ENCODE measurements at places on chromosomes 6 and 20. TPM values are rescaled to one million over a fixed set of nuclear protein-coding genes. Genes with fewer than 3 reads are reported as not detected.

- H3K4me3 ChIP-seq, result peak overlapping the region; percentile 58
- peak overlapping the region; percentile 99 for H3K27ac ChIP-seq
- H3K27me3 ChIP-seq, result no peaks in the 10 kb centered on the region
- DNase-seq, result no peak
Measured at GRCh38 chr20:48758206-48758820, 69.5 kb downstream of the PREX1 start.

GRCh38 chr6:7933794-7934193 is 23.2 kb upstream of the TXNDC5 start:
- no peaks in the 10 kb centered on the region for H3K36me3 ChIP-seq
- no peak for DNase-seq
- H3K4me3 ChIP-seq, result no peak overlapping the region
- H3K27ac ChIP-seq, result no peak overlapping the region

DNA sequence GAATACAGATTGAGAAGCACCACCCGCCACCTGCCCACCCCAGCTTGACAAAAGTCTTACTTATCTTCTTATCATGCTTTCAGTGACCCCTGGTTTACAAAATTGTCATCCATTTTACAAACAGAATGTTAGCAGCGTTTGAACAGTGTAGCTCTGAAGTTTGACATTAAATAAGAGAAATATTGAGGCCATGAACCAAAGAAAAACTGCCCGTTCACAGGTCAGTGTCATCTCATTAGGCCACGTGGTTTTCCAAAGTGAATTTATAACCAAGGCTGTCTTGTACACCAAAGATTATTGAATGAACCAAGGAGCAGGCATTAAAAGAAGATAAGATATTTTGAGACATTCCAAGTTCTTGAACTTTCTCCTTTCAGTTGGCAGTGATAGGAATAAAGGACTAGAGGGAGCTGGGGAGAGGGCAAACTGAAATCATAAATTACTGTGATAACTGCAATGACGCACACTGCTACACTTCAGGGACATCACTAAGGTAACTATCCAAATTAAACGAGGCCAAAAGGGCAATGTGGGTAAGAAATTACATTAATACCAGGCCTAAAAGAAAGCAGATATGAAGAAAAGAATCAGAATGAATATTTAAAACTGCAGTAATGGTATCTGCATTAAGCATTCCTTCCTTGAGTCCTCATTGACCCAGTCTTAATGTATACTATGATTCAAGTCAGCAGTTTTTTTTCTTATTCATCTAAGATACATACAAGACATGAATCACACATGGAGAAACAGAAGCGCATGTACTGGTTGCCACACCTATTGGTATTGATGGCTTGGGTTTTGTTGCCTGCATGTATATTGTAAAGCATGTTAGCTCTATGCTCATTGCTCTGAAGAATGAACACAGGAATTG is 159.8 kb upstream of the ARG1 start:
- peaks cover 5% of the 10 kb centered on the region for H3K4me1 ChIP-seq
- no peaks in the 10 kb centered on the region for H3K27me3 ChIP-seq
- no peaks in the 10 kb centered on the region for H3K36me3 ChIP-seq
- no peak for DNase-seq
- no peak overlapping the region for H3K4me3 ChIP-seq

GRCh38 chr6:156867121-156867520 is 89.9 kb downstream of the ARID1B start:
- H3K27me3 ChIP-seq, result no peaks in the 10 kb centered on the region
- H3K27ac ChIP-seq, result peak overlapping the region; percentile 93
- H3K36me3 ChIP-seq, result peaks cover 3% of the 10 kb centered on the region
- H3K4me1 ChIP-seq, result peaks cover 71% of the 10 kb centered on the region

GRCh38 chr6:44342052-44342451 is 398 bp upstream of the SPATS1 start:
- no peak for DNase-seq
- H3K4me3 ChIP-seq, result no peak overlapping the region
- H3K27me3 ChIP-seq, result peaks cover 50% of the 10 kb centered on the region

DNA sequence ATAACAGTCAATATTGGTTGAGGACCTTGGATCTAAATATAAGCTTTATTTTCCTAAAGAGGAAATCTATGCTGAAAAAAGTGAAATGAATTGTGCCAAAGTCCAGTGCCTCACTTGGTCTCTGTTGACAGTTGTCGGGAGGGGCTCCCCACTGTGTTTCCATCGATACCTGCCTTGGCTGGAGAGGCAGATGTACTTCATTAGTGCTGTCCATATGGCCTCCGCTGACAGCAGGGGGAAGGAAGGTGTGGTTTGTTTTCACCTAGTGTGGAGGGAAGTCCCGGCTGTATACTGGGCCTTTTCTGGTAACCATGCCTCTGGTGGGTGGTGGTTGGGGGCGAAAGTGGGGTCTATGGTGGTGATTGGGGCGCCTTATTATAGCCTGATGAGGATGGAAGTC is 42.7 kb downstream of the CD2AP start:
- H3K36me3 ChIP-seq, result no peaks in the 10 kb centered on the region
- H3K4me1 ChIP-seq, result peaks cover 38% of the 10 kb centered on the region
- peak overlapping the region; percentile 79 for H3K27ac ChIP-seq

DNA sequence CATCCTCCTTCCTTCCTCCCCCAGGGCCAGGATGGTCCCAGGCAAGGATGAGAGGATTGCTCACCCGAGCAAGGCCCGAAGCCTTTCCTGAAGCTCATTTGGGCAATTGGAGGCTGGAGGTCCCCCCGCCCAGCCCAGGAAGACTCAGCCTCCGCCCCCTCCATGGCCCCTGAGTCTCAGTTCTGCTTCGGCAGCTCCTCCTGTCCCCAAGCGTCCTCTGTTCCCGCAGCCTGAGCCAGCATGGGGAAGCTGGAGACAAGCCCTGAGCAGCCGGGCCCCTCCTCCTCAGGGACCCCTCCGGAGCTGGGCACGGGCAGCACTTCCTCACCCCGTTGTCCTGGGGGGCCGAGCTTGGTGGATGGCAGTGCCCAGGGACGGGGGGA is 26.0 kb downstream of the SLC17A9 start:
- no peak for DNase-seq
- peaks cover 67% of the 10 kb centered on the region for H3K27me3 ChIP-seq
- peak overlapping the region; percentile 83 for H3K27ac ChIP-seq
- H3K4me1 ChIP-seq, result peaks cover 18% of the 10 kb centered on the region

Gene SLC22A7
- not detected for total RNA-seq

Gene LY6G6F
- 1.6 TPM for total RNA-seq

Gene NANP
- total RNA-seq, result 1.2 TPM

Gene SRSF12
- not detected for total RNA-seq

Gene SYS1
- total RNA-seq, result 93.3 TPM

Gene LY6G6C
- total RNA-seq, result not detected

Gene HEY2
- total RNA-seq, result not detected

Gene ARMC12
- total RNA-seq, result 1.2 TPM

Gene FOXS1
- not detected for total RNA-seq

Gene EFCAB8
- total RNA-seq, result 1.8 TPM

Gene FILIP1
- total RNA-seq, result 0.07 TPM

Measured in T-helper 17 cell (primary cell).